ENCODE measurements at places on chromosomes 11 and 22.

DNA sequence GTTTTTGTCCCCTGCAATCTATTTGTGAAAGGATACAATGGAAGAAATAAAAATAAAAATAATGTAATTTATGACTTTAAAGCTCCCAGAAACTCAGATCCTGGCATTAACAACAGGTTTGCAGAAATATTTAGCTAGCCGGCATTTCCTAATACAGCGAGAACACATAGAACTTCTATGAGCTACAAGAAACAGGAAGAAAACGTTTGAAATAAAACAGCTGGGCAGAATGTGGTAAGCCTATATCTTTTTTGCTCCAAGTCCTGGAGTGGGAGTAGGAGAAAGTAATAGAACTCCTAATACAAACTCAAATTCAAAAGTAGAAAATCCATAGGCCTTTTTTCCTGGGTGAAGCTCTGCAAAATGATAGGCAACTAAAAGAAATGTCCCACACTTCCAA is 29.6 kb upstream of the FIBIN start:
- no peak for DNase-seq

- no peak for DNase-seq
Measured at GRCh38 chr11:10459029-10459970, 4.2 kb downstream of the AMPD3 start.

DNA sequence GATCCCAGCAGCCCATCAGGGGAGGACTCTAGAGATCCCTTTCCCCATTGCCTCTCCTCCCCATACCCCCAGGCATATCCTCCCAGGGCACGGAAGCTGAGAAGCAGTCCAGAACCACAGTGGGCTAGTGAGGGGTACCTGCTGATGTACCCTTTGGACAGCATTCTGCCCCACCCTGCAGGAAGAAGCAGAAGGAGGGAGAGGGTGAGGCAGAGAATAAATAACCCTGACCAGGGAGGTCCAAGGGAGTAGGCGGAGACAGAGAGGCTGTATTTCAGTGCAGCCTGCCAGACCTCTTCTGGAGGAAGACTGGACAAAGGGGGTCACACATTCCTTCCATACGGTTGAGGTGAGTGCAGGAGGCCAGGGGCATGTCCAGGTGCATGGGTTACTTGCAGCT is at the start of gene OR51E1:
TSS of gene OR51E1 (plus strand) at position 301 of the 400 bp plus-strand sequence. CDS start 8,545 bp downstream, outside the sequence.
- DNase-seq, result no peak

- no peak for DNase-seq
Measured at GRCh38 chr11:35800970-35801953, 138.7 kb downstream of the TRIM44 start.

GRCh38 chr22:22425783-22426624 is 82.5 kb downstream of the ZNF280B start:
- DNase-seq, result no peak

- DNase-seq, result no peak
Measured at GRCh38 chr11:31986201-31986889, 104.5 kb upstream of the RCN1 start.

GRCh38 chr11:95503047-95503446 is 272.0 kb upstream of the SESN3 start:
- DNase-seq, result no peak

GRCh38 chr11:65401073-65401802 is 14.8 kb downstream of the FRMD8 start:
- no peak for DNase-seq

DNA sequence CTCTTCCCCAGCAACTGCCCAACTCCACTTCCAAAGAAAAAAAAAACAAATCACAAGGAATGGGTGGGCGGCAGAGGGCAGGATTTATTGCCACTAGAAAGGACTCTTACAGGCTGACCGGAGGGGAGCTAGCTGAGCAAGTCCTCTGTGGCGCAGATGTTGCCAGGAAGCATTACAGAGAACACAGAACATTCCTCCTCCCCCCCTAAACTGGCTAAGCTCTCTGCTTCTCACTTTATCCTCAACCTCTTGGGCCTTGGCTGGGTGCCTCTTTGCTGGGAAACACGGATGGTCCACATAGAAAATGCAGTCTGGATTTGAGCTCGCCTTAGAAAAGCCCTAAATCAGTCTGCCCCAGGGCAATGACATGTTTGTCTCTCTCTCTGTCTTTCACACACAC is 12.6 kb upstream of the FJX1 start:
- peak; percentile 49 for DNase-seq

DNA sequence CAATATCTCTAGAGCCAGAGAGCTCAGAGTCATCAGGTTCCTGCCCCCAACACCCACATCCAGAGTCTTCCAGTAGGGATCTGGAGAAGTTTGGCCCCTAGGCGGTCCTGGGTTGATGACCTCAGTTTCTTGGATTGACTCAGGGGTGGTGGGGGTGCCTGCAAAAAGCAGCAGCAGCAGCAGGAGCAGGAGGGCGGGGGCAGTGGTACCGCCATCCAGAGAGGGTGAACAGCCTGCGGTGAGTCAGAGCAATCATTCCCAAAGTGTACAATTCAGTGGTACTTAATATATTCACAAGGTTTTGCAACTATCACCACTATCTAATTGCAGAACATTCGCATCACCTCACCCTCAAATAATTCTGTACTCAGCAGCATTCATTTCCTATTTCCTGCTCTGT is 9.9 kb upstream of the SEC14L3 start:
- DNase-seq, result no peak

GRCh38 chr22:27538666-27539065 is 262.9 kb downstream of the MN1 start:
- no peak for DNase-seq

DNA sequence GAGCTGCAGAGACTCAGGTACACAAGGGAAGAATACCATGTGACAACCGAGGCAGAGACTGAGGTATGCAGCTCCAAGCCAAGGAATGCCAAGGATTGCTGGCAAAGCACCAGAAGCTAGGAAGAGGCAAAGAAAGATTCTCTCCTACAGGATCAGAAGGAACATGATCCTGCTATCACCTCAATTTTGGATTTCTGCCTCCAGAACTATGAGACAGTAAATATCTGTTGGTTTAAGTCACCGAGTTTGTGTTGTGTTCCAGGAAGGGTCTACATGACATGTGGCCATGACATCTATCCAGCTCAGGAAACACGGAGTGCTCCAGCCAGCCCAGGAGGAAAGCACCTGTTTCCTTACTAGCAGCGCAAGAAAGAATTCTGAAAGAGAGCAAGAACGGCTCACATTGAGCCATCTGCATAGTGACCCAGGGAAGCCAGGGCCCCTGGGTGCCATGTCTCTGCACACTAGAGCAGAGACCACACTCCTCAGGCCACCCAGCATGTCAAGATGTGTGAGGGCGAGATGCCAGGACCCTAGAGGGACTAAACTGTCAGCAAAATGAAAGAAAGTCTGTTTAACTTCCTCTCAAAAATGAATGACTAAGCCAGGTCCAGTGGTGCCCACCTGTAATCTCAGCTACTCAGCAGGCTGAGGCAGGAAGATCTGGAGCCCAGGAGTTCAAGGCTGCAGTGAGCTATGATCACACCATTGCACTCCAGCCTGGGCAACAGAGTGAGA is 35.6 kb upstream of the GALNT18 start:
- DNase-seq, result no peak

- no peak for DNase-seq
Measured at GRCh38 chr11:119263352-119263940, 53.5 kb downstream of the MCAM start.

DNA sequence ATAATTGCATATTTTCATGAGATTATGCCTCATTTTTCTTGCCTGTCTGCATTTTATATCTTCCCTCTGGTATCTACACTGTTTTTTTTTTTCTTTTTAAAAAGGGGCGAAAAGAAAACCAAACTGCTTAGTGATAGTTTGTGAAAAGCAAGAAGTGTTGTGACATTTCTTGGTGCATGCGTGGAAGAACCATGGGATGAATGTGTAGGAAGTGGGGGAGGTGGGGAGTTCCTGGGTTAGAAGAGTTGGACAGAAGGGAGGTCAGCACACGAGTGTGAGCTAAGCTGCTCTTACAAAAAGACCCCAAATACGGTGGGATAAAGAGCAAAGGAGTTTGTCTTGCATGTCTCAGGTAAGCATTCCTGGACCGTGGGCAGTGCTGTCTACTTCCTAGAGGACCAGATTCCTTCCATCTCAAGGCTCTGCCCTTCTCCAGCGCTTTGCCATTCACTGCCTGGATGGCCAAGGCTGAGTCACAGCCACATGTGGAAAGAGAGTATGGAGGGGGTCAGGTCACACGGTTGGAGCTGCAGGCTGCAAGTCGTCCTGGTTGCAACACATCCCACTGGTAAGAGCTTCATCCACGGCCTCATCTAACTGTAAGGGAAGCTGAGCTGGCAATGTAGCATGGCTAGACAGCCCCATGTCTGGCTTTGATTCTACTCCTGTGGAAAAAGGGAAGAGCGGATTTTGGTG is 300.6 kb downstream of the DDX10 start:
- no peak for DNase-seq

- no peak for DNase-seq
Measured at GRCh38 chr22:50621356-50621880, 6.5 kb downstream of the ARSA start.

DNA sequence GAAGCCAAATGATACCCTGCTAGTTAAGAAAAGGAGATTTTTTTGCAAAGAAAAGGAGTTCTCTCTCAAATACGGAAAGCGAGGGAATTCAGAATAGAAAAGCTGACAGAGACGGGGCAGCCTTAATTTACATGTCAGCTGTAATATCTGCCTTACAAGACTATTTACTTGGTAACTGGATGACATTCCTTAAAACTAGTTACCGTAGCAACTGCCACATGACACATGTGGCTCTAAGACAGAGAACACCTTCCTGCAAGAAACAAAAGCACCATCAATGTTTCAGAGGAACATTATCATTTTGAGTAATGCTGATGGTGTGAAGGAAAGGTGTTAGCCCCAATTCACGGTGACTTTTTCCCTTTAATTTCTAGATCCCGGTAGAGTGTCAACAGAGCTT is 222.1 kb downstream of the LRRC4C start:
- no peak for DNase-seq

GRCh38 chr11:65585396-65586246 is 9.8 kb downstream of the EHBP1L1 start:
- no peak for DNase-seq

DNA sequence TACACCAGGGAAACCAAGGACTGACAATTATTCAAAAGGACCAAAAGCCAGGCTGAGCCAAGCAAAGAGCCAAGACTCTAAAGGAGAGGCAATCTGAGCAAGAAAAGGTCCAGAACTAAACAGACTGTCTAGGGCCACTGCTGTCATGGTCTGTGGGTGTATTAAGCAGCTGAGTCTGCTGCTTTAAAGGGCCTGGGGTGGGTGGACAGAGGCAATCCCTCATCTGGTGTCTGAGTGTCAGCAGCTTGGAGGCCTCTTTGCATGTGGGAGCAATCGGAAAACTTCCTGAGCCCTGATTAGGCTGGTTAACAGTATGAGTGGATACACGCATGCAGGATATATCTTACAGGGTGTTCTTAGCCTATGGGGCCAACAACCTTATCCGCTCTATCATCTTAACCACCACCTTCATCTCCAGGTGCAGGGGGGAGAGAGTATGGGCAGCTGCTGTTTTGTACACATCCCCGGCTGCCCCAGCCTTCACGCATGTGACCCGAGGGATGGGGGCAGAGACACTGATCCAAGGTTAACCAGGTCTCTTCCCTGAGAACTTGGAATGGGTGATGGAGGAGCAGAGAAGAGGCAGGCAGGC is 67.5 kb upstream of the TIMP3 start:
- DNase-seq, result no peak

Data from nephron progenitor cell (in vitro differentiated cells).